ENCODE measurements at places on chromosomes 6 and 20.
A peak's percentile ranks its signal among the peaks of the same experiment; 100 is the strongest.

- DNase-seq: no peak
Observed at GRCh38 chr6:109579361-109579760, 96.3 kb upstream of the ZBTB24 start.

- DNase-seq: no peak
Observed at GRCh38 chr6:145891126-145891525, 73.0 kb downstream of the SHPRH start.

GRCh38 chr6:38281126-38281525, 358.6 kb downstream of the BTBD9 start:
- no peak for DNase-seq

- no peak for DNase-seq
Observed at GRCh38 chr6:88650029-88650619, 313.3 kb downstream of the RNGTT start.

DNA sequence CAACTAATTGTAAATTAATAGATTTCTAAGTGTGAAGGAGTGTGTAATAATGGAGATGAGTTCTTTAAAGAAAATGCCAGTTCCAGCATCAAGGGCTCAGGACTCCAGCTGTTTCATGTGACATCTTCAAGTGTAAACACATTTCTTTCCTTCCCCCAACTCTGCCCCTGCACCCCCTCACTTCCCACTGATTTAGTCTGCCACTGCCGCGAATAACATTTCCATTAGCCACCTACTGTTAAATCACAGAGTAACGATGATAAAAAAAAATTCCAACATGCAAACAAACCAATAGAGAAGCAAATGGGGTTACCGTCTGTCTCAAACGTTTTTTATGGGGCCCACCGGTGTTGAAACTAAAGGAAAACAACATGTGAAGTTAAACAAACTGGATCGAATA, 414.3 kb downstream of the SAMD5 start:
- no peak for DNase-seq

GRCh38 chr20:37931153-37931922, 28.4 kb downstream of the VSTM2L start:
- no peak for DNase-seq

GRCh38 chr6:142301651-142302391, at the start of gene ADGRG6:
Gene ADGRG6 (plus strand): TSS chr6:142302007. CDS start chr6:142302330, 323 bp downstream.
- no peak for DNase-seq

GRCh38 chr20:47036091-47036870, 141.6 kb downstream of the EYA2 start:
- DNase-seq: no peak

DNA sequence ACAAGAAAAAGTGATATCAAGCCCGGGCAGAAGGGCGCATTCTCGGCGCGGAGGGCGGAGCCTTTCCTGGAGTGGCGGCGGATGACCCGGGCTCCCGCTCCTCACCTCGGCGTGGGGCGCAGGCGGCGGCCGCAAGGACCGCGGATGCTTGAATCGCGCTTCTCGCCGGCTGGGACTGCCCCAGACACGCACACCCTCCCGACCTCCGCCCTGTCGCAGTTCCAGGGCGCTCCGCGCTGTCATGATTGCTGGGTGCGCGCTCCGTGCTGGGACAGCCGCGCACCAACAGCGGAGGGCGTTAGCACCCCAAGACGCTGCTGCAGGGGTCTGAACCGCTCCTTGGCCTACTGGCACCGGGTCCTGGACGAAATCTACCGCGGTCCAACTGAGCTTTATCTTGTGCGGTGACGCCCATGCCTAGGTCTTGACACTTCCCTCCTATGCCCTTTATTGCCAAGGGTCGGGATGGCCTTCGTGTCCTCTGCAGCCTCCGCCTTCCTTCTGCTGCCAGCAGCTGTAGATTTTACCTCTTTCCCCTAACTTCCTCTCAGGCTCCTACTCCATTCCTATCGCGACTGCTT, 43.3 kb downstream of the IRAK1BP1 start:
- DNase-seq: no peak

GRCh38 chr20:16922834-16923233, 174.7 kb downstream of the OTOR start:
- peak; percentile 8 for DNase-seq

- peak; percentile 27 for DNase-seq
Observed at GRCh38 chr6:35016502-35017321, 124.4 kb downstream of the TCP11 start.

DNA sequence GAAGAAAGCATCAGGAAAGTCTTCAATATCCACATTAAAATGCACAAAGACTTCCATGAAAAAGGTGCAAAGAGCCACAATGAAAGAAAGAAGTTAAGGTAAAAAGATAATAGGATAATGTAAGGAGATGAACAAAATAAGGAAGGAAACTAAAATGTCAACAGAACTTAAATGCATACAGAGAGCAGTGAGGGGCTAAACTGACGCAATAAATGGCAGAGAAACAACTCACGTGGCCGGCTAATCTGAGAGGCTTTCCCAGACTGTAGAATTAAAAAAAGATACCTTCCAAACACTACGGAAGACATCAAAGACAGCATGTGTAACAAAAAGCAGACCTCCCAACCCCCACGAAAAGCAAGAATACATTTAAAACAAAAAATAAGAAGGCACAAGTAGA, 73.7 kb downstream of the GMDS start:
- DNase-seq: no peak

- DNase-seq: no peak
Observed at GRCh38 chr6:65999288-65999791, 292.3 kb upstream of the EYS start.

GRCh38 chr6:15413466-15414234, 167.8 kb downstream of the JARID2 start:
- no peak for DNase-seq

DNA sequence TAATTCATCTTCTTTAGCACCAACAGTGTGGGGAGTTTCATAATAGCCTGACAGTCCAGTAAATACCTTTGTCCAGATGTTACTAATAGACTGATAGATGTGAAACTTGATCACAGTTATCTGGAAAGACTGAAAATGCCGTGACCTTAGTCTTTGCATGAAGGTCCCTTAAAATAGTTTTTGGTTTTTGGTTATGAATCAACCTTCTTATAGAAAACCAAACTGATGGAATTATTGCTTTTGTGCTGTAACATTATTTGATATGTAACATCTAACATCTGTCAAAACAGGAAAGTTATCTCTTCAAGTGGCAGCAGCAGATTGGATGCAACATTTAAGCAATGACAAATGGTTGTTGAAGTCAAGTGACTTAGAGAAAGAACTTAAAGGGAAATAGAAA, 190.4 kb downstream of the DOK5 start:
- DNase-seq: no peak

DNA sequence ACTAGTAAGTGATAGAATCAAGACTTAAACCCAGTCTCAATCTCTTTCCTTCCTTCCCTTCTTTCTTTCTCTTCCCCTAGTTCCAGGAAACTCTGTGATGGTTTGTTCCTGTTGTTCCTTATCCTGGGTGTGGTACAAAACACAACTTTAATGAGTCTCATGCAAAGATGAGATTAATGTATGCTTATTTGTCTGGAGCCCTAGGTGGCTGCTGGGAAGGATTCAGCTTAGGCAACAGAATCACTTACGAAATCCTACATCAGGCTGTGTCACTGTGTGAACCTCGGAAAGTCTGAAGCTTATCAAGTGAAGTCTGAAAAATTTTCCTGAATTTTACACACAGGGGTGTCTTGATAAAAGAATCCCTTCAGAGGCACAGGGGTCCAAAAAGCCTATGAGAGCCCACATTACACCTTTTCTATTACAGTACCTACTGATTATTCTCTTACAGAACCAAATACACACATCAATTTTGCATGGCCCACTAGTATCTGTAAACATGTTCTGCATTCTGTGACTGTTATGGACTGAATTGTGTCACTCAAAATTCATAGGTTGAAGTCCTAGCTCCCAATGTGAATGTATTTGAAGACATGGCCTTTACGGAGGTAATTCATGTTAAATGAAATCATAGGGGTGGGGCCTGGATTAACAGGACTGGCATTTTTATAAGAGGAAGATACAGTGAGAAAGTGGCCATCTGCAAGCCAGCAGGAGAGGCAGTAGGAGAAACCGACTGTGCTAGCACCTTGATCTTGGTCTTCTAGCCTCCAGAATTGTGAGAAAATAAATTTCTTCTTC, 144.7 kb downstream of the MYB start:
- no peak for DNase-seq

- no peak for DNase-seq
Observed at GRCh38 chr6:13368731-13369115, 40.4 kb upstream of the TBC1D7 start.

- DNase-seq: no peak
Observed at GRCh38 chr6:66210964-66211363, 503.9 kb upstream of the EYS start.

GRCh38 chr20:20073801-20074371, 21.6 kb downstream of the CFAP61 start:
- DNase-seq: peak; percentile 70

GRCh38 chr6:121664158-121664557, 228.7 kb downstream of the GJA1 start:
- no peak for DNase-seq

- no peak for DNase-seq
Observed at GRCh38 chr20:51163996-51164600, 141.2 kb upstream of the KCNG1 start.

DNA sequence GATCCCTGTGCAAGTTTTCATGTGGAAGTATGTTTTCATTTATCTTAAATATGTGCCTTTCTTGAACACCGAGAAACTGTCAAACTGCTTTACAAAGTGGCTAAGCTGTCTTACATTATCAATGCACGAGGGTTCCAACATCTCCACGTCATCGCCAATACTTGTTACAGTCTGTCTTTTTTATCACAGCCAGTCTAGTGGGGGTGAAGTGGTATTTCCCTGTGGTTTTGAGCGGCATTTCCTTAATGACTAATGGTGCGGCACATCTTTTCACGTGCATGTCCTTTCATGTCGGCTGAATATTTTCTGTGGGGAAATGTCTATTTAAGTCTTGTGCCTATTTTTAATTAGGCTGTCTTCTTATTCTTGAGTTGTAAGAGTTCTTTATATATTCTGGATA, 280.4 kb downstream of the FOXC1 start:
- DNase-seq: no peak

DNA sequence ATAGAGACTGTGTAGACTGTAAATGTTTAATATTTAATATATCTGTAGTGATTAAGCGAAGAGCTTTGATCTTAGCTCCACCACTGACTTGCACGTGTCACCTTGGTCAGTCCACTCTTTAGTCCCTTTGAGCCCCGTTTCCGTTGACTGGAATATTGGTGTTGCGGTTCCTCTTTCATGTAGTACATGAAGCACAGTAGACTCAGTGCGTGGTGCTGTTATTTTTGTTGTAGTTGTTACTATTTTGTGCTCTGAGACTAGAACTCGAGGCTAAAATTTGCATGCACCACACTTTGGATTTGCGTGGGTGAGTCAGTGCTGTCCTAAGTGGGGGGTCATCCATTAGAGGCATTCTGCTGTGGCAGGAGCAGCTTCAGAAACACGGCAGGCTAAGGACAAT, 291.4 kb downstream of the QKI start:
- no peak for DNase-seq

All from NCI-H510A treated with DMSO at 0.1 percent for 48 hours (cell line).